ENCODE measurements at places on chromosomes 5 and 9.

- DNase-seq: no peak
Measured at GRCh38 chr9:18421391-18421790, 52.6 kb upstream of the ADAMTSL1 start.

DNA sequence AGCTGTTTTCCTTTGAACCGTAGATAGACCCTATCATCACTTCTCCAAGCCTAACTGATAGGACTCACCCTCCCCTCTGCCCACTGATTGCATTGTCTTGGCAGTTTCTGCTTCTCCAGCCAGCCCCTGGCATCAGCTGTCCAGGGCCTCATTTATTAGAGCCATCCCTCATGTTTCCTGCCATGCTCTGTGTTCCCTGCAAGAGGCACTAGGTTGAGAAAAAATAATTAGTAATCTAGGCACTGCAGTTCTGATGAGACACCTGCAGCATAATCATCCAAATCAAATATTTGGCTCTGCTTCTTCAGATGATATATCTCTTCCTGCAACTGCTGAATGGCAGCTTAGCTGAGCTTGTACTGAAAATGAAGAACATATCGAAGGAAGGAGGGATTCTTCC lies 303.0 kb upstream of the TLE4 start:
- DNase-seq: no peak

- DNase-seq: no peak
Measured at GRCh38 chr9:108586471-108587139, 269.2 kb downstream of the ACTL7B start.

- DNase-seq: no peak
Measured at GRCh38 chr5:83417884-83418283, 53.7 kb upstream of the VCAN start.
